Tongue (tissue), 3 donors: ENCODE measurements at places on chromosomes 12 and 14.

GRCh38 chr14:75141967-75142366 is 15.1 kb upstream of the NEK9 start:
- no peak for DNase-seq

DNA sequence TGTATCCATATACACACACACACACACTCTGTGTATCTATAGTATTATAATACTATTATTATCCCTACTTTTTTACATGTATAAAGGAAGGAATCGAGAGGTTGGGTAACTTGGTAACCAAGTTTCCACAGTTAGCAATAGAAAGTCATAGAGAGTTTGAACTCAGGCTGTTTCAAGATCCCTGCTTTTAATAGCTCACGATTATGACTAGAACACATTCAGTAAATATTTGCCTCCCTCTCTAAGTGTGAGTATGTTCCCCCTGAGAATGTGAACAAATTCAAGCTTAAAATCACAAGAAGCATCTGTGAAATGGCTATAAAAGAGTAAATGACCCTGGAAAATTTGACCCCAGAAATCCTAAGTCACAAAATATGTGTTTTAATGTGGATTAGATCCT is 11.0 kb upstream of the REP15 start:
- DNase-seq: no peak

GRCh38 chr12:28460420-28461130 is 270.3 kb downstream of the CCDC91 start:
- no peak for DNase-seq

GRCh38 chr12:65892841-65893251 is 68.6 kb downstream of the HMGA2 start:
- peak; percentile 48 for DNase-seq

DNA sequence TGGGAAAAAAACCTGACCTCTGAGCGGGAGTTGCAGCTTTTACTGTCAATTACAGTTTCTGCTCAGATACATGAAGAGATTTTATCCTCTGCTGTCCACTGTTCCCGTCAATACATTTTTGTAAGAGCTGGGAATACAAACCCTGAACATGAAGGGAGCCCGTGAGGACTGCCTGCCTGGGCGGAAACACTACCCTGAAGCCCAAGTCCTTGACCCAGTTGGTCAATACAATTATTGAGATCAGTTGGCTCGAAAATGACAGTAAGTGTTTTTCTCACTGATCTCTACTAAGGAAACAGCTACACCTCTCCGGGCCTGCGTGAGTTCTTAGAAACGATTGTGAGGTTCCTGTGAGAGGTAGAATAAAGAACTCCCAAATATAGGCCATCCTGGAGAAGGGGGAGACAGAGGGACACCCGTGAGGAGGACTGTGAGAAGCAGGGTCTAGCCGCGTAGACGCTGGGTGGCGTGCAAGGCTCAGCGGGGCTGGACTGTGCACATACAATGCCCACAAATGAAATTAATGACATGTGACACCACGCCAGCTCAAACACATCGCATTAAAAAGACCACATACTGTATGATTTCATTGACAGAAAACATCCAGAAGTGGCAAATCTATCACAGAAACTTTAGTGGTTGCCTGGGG is 509.5 kb downstream of the TMEM132D start:
- DNase-seq: no peak

DNA sequence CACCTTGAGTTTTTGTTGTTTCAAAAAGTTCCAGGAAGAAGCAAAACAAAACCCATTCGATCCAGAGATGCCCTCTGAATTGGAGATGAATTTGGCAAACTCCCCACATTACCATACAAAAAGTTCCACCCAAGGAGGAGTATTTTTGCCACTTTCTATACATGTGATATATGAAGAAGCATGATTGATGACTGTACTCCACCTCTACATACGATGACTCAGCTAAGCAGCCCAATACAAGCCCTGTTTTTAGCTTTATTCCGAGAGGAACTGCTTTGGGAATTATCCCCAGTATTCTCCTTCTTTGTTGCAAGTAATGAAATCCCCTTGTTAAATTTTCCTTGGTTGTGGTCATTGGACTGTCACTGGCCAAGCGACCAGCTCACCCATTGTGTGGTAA is 11.4 kb downstream of the TMEM253 start:
- no peak for DNase-seq
